Astrocyte (in vitro differentiated cells and primary cell): ENCODE measurements at places on chromosomes 1 and 21. TPM values are rescaled to one million over a fixed set of nuclear protein-coding genes. Genes with fewer than 3 reads are reported as not detected.

GRCh38 chr1:241990040-241990439 is 8.9 kb downstream of the MAP1LC3C start:
- DNase-seq: peak; percentile 92

- DNase-seq: no peak
Measured at GRCh38 chr1:206796981-206797402, 24.7 kb upstream of the IL10 start.

The C1orf146 gene
- total RNA-seq: not detected in 2 replicates

The OPTC gene
- total RNA-seq: not detected in 2 replicates

GRCh38 chr1:59516881-59517280 is 220.0 kb downstream of the FGGY start:
- peak; percentile 29 for DNase-seq

DNA sequence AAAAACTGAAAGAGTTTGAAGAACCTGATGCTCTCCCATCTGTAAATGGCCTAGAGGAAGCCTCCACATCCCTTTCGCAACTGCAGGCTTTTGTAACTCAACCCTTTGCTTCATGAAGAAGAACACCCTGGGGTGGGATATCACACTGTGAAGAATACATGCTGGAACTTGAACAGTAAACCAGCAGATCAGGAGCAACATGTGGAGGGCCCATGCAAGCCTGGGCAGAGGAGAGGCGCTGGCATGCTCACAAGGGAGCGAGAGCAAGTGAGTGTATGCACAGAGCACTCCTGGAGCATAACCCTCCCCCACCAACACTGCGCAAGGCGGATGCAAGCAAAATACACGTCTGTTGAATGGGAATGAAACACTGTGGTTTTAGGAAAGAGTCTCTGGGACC is 24.6 kb upstream of the SPAG17 start:
- no peak for DNase-seq

DNA sequence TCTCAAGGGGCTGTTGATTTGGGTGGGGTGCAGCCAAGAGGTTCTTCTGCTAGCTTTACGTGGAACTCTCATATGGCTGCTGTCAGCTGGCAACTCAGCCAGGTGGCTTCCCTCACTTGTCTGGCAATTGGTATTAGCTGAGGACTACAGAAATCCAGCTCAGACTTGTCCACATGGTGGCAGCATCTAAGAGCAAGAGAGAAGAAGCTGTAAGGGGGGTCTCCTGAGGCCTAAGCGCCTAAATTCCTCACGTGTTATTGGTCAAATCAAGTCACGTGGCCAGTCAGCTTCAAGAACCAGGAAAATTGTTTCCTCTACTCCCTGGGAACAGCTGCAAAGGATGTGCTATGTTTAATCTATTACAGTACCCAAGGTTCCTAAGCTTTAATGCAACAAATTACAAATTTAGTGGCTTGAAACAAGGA is 4.2 kb upstream of the DYRK3 start:
- peak; percentile 74 for DNase-seq

GRCh38 chr1:55064071-55064581 is 24.8 kb downstream of the PCSK9 start:
- peak; percentile 10 for DNase-seq

The NFYC gene
- 48.4 and 51.1 TPM in 2 replicates for total RNA-seq

GRCh38 chr1:84771895-84772294 is 81.6 kb upstream of the SSX2IP start:
- no peak for DNase-seq

GRCh38 chr1:110752941-110753725 is 78.4 kb upstream of the KCNA3 start:
- DNase-seq: no peak

DNA sequence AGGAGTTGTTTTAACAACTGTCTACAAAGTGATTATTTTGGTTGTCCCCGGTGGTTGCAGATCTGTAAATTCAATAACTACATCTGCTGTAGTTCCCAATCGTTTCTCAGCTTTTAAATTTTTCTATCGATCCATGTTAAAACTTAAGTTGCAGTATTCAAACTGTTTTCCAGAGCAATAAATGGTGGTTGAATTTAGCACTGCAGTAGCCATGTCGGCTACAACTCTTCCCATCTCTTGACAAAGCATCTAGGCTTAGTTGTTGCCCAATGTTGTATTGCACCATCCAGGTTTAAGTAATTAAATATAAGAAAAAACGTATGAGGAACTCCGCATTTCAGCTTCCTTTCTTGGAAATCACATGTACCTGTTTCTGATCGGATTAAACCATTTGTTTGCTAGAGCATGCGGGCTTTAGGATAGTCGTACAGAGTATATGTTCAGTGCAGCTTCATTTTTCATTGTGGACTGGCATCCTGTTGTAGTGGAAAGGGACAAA is 996 bp downstream of the CNIH4 start:
- DNase-seq: peak; percentile 19

The TOR1AIP2 gene
- 128 and 141 TPM in 2 replicates for total RNA-seq

GRCh38 chr1:224196813-224197600 is 14.0 kb downstream of the DEGS1 start:
- no peak for DNase-seq

GRCh38 chr1:59242370-59242769 is 54.5 kb upstream of the FGGY start:
- DNase-seq: no peak

The SNAP47 gene
- total RNA-seq: 31.6 and 31.9 TPM in 2 replicates

- DNase-seq: no peak
Measured at GRCh38 chr1:214216779-214217178, 64.2 kb upstream of the SMYD2 start.

DNA sequence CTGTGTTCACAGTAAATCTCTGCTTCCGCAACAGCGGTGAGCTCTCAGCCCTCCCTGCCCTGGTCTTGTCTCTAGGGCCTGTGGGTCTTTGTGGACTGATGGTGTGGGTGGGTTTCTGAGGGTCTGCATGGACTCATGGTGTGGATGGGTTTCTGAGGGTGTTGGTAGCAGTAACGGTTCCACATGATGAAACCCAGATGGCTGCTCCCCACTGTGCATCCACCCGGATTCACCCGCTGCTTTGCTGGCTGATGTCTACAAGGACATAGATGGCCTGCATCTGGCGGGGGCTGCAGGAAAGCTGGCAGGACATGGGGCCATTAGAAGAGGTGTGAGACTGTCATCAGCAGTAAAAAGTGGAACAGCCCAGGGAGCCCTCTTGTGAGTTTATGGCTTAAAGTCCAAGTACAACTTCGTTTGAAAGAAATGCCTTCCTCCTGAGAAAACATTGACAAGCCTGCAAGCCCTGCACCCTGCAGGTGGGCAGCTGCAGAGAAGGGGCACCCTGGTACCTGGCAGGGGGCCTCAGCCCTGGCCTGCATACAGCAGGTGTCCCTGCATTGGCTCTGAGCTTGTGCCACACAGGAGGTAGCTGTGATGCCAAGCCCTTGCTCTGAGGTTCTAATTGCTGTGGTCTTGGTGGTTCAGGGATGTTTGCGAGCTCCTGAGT is 156.9 kb upstream of the COL6A1 start:
- no peak for DNase-seq

GRCh38 chr1:60504206-60504840 is 430.8 kb upstream of the C1orf87 start:
- DNase-seq: no peak

- no peak for DNase-seq
Measured at GRCh38 chr1:89839516-89839915, 18.7 kb downstream of the LRRC8D start.

DNA sequence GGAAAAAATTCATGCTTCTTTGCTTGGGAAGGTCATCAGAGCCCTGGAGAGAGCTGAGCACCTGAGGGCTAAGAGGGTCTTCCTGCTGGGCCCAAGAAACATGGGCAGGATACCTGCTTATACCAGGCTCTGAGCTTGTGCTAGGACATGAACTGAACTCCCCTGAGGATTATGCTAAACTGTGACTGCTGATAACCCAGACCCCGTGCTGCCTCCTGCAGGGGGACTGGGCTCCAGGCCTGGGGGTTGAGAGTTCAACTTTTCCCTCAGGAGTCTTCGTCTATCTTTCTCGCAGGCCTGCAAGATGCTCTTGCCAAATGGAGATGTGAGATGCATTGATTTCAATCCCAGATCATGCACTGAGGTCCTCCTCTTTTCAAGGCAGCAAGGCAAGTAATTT is 368.5 kb downstream of the HHAT start:
- DNase-seq: no peak

- DNase-seq: peak; percentile 49
Measured at GRCh38 chr1:19495799-19496526, 10.6 kb upstream of the CAPZB start.

DNA sequence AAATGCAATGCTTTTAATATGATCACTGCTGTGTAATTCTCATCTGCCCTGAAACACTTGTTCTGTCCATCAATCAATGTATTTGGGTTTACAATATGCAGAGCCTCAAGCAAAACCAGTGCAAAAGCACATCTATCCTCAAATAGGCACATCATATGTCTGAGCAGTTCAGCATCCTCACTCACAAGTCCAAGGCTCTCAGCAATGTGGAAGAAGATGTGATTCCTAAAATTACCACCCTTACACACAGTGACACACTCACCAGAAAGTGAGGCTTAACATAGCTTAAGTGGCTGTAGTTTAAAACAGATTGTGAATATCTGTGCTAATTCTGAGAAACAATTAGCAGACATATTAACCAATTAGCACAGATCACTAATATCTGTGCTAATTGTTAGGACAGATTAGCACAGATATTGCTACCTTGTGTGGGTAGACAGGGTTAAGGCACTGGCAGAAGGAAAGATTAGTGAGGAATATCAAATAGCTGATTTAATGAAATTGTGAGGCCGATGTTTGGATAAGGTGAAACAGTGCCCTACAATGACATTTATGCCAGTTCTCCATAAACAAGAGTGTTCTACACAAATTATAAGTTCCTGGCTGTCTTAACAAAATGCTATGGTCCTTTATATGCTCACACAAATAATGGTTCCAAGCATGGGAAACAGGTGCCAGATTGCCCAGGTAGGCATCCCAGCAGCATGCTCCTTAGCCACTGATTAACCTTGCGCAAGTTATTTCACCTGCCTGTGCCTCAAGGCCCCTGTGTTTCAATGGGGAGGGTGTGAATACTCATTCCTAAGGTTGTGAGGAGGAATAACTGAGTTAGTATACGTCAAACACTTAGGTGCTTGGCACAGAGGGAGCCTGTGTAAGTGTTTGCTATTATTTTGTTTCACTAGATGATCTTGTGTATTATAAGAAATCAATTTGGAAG is 41.7 kb downstream of the MRPL39 start:
- DNase-seq: no peak

DNA sequence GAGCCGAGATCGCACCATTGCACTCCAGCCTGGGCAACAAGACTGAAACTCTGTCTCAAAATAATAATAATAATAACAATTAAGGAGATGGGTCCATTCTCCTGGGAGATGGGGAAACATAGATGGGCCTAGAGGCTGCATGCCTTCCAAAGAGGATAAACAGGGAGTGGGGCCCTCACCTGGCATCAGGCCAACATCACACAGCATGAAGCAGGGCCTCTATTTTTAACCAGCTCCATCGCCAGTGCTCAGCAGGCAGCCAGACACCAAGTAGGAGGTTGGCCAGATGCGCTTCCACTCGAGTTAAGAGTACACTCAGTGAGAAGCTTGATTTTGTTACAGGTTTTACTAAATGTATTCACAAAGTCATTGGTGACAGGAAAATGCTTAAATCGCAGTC is 352.0 kb downstream of the RRAGC start:
- no peak for DNase-seq

GRCh38 chr1:62247391-62248168 is 52.9 kb downstream of the L1TD1 start:
- DNase-seq: no peak

DNA sequence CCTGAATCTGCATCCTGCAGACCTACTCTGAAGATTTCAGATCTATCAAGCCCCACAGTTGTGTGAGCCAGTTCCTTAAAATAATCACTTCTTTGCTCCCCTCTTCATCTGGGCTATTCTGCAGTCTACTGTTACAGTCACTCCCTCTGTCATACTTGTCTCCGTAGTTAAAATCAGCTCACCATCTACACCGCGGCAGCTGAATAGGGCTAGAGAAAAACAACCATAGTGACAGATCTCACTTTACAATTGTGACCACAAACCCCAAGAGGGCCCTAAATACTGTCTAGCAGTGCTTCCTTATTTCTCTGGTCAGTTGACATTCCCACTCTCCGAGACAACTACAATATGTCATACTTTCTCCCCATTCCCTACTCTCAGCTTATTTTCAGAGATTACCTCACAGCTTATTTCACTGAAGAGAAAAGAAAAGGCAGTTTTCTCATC is 12.9 kb downstream of the DESI2 start:
- peak; percentile 20 for DNase-seq

The PRRC2C gene
- total RNA-seq: 191 and 196 TPM in 2 replicates

The ZRANB2 gene
- total RNA-seq: 97.0 and 102 TPM in 2 replicates

The PRSS38 gene
- total RNA-seq: not detected in 2 replicates

DNA sequence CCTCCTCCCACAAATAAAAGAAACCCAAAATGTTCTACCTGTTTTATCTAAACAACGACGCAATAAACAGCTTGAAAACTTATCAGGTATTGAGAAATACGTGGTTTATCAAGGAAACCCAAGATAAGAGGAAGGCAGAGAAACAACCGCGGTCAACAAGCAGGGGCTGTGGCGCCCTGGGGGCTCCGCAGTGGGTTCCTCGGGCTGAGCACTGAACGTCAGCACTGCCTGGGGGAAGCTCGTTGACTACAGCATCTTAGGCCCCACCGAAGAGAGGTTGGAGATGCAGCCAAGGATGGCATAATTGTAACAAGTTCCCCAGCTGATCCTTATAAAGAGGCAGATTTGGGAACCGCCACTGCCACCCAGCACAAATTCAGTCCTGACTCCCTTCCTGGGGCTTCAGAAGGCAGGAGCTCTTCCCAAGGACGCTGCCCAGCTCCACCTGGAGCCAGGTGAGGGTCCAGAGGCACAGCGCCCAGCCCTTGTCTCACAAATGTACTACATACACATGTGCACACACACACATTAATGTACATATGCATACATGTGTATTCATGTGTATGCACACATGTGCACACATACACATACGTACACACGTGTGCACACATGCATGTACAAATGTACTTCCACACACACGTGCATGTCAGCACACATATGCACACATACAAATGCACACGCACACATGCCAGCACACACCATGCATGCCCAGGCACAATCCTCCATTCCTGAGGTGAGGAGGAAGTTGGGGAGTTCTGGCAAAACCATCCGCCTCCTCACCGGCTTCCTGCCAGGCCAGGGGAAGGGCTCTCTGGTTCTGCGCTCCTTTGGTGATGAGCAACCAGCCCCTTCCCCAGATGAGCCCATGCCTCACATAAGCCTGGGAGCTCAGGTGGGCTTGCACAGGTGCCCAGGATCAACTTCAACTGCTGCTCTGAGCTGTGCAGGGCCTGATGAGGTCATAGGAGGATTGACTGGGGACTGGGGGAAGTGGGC is 251.1 kb downstream of the NPHP4 start:
- DNase-seq: no peak
